ENCODE measurements at places on chromosomes 13 and 19.

DNA sequence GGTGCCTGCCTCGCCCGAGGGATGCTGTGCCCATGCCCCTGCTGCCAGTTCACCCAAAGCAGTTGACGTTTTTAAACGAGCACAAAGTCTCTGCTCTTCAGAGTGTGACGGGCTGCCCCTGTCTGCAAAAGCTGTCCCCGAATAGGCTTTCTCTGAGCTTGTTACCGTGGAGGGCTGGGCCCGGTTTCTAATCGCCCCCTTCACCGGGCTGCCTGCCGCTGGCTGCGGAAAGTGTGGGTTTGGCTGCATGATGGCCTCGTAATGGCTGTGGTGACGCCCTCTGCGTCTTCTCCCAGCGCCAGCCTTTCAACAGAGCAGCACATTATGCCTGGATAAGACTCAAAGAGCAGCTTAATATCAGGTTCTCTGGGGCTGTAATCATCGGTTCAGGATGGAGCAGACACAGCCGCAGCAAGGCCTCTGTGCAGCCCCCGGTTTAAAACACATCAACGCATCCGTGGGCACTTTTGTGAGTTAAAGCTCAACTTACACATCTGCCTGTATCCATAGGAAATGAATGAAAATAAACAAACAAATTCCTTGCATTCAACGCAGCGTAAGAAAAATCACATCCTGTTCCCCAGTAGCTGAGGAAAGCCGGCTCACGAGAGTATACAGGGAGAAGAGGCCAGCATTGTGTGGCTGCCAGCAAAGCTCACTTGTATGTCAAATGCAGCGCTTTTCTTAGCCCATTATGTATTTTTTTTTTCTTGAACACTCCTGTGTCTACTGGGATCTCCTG lies 166.4 kb upstream of the SOX1 start:
- no peak for DNase-seq

GRCh38 chr13:20945952-20946383 lies 43.4 kb upstream of the XPO4 start:
- no peak for DNase-seq

DNA sequence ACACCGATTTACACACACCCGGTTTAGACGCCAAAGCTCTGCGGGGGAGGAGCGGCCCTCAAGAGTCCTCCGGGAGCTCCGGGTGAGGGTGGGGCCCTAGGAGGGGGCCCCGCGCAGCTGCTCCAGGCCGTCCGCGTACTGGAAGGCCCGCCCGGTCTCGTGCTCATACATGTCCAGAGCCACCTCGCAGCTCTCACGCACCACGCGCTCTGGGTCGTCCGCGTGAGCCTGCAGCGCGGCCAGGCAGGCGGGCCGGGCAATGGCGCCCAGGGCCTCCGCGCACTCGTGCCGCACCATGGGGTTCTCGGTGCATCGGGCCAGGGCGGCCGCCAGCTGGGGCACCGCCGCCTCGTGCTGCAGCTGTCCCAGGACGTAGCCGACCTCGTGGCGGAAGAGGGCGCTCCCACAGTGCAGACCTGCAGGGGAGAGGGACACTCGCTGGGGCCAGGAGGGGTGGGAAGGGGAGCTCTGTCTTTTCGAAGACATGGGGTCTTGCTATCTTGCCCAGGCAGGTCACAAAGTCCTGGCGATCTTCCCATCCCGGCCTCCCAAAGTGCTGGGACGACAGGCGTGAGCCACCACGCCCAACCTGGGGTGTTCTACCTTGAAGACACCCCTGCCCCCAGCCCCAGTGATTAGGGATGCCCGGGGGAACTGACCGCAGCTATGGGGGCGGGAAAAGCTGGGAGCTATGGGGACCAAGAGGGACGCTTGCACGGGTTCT lies 8.3 kb upstream of the SMIM44 start:
- no peak for DNase-seq

DNA sequence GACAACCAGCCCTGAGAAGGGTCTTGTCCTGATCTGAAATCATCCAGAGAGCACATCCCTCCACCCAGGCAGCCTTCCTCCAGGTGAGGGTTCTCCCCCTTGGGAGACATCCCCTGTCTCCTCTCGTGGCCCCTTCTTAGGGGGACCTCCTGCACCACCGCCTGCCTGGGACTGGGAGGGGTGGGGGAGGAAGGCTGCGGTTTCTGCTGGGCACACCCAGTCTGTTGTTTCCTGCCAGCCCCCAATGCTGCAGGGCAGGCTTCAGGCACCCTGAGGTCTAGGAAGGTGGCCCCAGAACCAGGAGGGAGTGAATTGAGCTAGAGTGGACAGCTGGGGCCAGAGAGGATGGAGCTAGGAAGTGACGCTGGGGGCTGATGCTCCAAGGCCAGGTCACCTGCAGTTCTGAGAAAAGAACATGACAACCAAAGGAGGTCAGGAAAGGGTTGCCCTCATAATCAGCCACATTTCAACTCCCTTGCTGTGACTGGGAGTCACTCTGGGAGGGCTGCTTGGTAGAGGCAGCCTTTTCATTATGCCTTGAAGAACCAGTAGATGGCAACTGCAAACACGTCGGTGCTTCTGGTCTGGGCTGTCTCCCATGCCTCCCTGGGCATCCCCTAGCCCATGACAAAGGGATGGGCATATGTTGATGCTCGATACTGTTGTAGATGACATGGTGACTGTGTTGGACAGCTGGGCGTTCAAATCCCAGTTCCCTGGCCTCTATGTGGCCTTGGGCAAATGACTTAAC lies 1.4 kb downstream of the ARHGEF18 start:
- DNase-seq, result no peak

- DNase-seq, result no peak
These were observed 148.5 kb downstream of the STK24 start for GRCh38 chr13:98428256-98428966.

GRCh38 chr19:39941151-39941550 lies 6.7 kb upstream of the FCGBP start:
- DNase-seq, result no peak

DNA sequence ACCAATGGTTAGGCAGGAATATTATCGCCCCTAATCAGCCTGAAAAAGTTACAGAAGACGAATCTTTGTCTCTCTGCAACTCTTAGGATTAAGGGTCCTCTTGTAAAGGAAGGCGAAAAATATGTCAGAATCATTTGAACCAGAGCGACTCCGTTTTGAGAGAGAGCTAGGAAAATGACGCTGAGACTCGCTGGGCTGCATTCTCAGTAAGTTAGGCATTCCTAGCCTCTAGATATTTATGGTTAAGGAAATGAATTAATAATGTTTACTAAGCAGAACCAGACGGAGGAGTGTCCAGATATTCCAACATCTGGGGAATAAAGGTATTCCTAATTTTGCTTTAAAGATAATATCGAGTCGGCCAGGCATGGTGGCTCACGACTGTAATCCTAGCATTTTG lies 755 bp upstream of the ZNF726 start:
- no peak for DNase-seq

- no peak for DNase-seq
These were observed 1468.6 kb upstream of the SLC10A2 start for GRCh38 chr13:104534847-104535246.

DNA sequence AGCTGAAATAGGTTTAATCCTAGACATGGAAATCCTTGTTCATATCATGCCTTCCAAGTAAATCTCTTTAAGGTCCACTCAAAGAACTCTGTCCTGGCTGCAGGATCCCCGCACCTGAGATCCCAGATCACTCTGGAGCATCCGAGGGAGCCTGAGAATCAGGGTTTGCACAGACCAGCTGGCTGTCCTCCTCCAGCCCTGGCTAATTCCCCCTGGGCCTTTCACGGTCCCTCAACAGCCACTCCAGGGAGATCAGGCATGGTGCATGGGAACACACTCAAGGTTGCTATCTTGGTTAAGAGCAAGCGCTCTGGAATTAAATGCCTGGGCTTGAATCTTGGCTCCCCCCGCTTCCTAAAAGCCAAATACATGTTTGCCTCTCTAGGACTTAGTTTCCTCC lies 130.8 kb downstream of the IRS2 start:
- no peak for DNase-seq

DNA sequence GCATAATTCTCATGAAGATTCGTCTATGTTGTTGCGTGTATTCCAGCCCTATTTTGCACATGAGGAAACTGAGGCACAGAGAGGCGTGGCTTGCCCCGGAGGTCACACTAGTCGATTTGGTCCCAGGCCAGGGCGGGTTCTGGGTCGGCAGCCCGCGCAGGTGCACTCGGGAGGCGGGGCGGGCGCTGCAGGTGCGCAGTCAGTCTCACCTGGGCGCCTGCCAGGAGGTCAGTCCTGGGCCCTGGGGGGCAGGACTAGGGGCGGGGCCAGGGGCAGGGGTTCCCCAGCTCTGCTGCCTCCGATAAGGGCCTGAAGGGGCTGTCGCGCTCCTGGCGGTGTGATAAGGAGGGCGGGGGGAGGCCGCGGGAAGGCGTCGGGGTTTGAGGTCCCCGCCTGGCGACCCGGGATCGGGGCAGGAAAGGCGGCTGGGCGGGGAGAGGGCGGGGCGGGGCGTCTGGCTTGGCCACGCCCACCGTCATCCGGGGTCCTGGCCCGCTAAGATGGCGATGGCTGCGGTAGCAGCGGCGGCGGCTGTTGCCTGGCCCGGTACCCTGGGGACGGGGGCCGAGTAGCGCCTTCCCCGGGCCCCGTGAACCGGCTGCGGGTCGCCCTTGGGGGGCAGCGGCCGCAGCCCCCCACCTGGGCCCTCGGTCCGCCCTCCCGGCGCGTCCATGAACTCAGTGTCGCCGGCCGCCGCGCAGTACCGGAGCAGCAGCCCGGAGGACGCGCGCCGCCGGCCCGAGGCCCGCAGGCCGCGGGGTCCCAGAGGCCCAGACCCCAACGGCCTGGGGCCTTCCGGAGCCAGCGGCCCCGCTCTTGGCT lies at the start of gene ATG4D:
Gene ATG4D, plus strand, starts transcription at position 485 of the 822 bp plus-strand sequence. Its CDS starts 187 bp downstream, at position 672.
- DNase-seq, result peak; percentile 34

- no peak for DNase-seq
These were observed 43.2 kb downstream of the OR10H4 start for GRCh38 chr19:15992014-15992413.

GRCh38 chr13:59744747-59745391 lies 418.9 kb downstream of the DIAPH3 start:
- DNase-seq, result no peak

GRCh38 chr19:15323496-15324235 lies 8.7 kb downstream of the BRD4 start:
- DNase-seq, result no peak

DNA sequence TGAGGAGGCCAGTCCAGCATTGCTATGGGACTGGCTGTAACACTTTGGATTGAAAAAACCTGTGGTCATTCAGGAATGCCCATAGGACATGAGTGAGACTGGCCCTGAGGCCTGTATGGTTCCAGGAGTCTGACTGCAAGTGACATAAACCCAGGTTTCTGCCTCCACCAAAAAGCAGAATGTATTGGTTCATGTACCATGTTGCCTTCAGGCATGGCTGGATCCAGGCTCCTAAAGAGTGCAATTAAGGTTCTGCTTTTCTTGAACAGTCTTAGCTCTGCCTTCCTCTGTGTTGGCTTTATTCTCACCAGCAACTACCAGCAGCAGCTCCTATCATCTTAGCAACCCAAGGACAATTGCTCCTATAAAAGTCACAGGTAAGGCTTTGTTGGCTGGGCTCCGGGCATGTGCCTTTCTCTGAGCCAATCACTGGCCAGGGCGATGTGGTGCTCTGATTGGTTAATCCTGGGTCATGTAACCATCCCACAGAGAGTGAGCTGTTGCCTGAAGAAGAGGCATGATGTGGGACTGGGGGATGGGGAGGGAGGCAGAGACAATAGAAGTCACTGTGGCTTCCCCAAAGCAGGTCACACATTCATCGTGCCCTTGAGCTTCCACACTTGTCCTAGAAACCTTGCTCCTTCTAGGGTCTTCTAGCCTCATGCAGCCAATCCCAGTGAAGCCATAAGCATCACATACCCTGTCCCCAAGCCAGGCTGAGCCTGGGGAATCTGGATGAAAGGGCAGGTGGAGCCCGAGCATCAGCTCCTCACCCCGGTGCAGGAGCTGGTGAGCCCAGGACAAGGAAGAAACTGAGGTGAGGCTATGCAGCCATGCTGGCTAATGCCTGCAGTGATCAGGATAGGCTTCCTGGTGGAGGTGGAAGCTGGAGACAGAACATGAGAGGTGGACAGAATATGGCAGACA lies 123.9 kb downstream of the URI1 start:
- no peak for DNase-seq

- no peak for DNase-seq
These were observed 144.8 kb downstream of the LIG4 start for GRCh38 chr13:108070491-108070890.

- DNase-seq, result no peak
These were observed 110.5 kb downstream of the LRCH1 start for GRCh38 chr13:46663206-46664037.

GRCh38 chr19:35973487-35973886 lies 21.5 kb upstream of the SDHAF1 start:
- no peak for DNase-seq

GRCh38 chr13:20460761-20461160 lies 64.9 kb downstream of the CRYL1 start:
- DNase-seq, result no peak

DNA sequence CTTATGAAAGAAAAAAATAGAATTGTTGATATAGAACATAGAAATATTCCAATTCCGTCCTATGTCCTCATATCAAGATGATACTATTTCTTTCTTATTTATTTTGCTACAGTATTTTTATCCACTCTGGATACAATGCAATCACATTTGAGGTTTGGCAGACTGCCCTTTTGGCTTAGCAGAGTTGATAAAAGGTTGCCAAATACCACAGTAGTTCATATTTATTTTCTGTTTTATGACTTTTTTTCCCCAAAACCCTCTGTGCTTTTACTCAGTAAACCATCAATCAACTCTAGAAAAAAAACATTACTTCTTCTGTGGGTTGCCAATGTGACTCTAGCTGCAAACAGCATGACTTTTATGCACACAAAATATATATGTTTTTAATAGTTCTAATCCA lies 424.5 kb downstream of the PCDH9 start:
- no peak for DNase-seq

GRCh38 chr13:82165396-82166174 lies 1716.7 kb downstream of the SLITRK1 start:
- no peak for DNase-seq

DNA sequence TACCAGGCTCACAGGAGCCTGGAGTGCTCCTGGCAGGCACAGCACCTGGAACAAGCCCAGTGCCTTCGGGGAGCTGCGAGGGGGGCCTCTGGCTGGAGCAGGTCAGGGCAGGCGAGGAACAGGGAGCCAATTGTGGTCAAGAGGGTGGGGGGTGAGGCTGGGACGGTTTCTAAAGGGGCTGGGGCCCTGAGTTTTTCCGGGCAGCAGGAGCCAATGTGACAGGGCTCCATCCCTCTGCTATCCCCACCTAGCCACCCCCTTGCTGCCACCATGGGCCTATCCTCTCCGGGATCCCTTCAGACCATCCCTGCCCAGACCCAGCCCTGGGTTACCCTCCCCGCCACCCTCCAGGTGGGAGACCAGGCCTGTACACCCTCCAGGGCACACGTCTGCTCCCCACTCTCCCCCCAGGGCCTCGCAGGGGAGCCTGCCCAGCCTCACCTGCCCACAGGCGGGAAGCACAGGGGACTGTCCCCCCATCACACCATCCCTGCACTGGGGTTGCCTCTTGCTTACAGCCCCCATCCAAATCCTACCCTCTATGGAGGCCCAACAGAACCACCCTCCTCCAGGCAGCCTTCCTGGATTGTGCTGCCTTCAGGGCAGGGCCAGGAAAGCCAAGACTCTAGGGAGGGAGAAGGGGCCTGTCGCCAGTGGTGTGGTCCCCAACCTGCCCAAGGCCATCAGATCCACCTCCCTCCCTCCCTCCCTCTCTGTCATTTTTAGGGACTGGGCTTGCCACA lies 121.0 kb downstream of the URI1 start:
- no peak for DNase-seq

GRCh38 chr19:6744381-6745301 lies 5.2 kb downstream of the TRIP10 start:
- DNase-seq, result no peak

Measured in NCI-H1417 treated with DMSO at 0.1 percent for 48 hours (cell line).